ENCODE measurements at places on chromosomes 13 and 19. TPM values are rescaled to one million over a fixed set of nuclear protein-coding genes. Genes with fewer than 3 reads are reported as not detected.

The LYPD3 gene
- polyA plus RNA-seq = 1.5 TPM

The CCDC122 gene
- polyA plus RNA-seq = 5.5 TPM

The KCNC3 gene
- polyA plus RNA-seq = 0.74 TPM

The OR7D2 gene
- 0.02 TPM for polyA plus RNA-seq

The NXNL1 gene
- polyA plus RNA-seq = not detected

The ZNF414 gene
- 15.8 TPM for polyA plus RNA-seq

The EPS8L1 gene
- polyA plus RNA-seq = 5.3 TPM

The SRRM5 gene
- 0.26 TPM for polyA plus RNA-seq

The LILRA1 gene
- 17.2 TPM for polyA plus RNA-seq

The AMH gene
- polyA plus RNA-seq = 0.20 TPM

The SLC7A9 gene
- 0.43 TPM for polyA plus RNA-seq

The TLE6 gene
- polyA plus RNA-seq = 2.7 TPM

The DIAPH3 gene
- polyA plus RNA-seq = 0.07 TPM

The DNAJC15 gene
- polyA plus RNA-seq = 11.4 TPM

All from spleen (tissue), 13 donors.